EL (cell line): ENCODE measurements at places on chromosomes 3 and 15.
A peak's percentile ranks its signal among the peaks of the same experiment; 100 is the strongest.

DNA sequence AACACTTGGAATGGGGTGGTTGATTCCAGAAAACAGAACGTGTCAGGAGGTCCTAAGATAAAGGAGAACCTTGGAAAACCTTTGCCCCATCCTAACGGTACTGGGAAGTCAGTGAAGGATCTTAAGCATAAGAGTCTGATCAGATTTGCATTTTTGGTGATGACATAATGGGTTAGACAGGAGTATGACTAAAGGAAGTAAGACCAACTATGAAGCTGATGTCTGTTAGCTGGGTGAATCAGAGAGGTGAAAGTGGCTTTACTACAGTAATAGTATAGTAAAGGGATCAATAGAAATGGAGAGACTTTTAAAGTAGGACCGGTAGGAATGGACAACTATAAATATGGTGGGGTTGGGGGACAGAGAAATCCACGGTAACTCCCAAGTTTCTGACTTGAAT, 12.6 kb downstream of the GTF2A2 start:
- DNase-seq = peak; percentile 41

- DNase-seq = no peak
Measured at GRCh38 chr3:163722405-163722804, 1355.9 kb downstream of the SI start.

DNA sequence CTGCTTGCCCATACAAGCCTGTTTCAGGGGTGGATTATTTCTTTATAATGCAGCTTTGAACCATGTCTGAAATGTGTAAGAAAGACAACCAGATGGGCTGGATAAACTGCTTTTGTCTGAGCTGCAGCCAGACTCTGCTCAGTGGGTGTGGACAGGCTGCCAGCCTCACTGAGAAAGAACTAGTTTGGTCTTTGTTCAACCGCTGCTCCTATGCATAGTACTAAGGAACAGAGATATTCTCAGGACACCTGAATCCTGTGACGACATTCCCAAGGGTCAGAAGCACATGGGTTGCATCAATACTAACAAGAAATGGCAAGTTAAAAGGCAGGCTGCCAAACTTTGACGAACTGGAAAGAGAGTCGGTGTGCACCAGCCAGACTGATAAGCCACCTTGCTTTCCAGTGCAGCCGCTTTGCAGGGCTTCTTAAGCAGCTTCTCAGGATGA, 57.2 kb downstream of the PLD1 start:
- no peak for DNase-seq

- DNase-seq = no peak
Measured at GRCh38 chr3:109375975-109376374, 38.6 kb upstream of the DPPA4 start.

GRCh38 chr3:72542781-72543180, 305.5 kb downstream of the SHQ1 start:
- no peak for DNase-seq

DNA sequence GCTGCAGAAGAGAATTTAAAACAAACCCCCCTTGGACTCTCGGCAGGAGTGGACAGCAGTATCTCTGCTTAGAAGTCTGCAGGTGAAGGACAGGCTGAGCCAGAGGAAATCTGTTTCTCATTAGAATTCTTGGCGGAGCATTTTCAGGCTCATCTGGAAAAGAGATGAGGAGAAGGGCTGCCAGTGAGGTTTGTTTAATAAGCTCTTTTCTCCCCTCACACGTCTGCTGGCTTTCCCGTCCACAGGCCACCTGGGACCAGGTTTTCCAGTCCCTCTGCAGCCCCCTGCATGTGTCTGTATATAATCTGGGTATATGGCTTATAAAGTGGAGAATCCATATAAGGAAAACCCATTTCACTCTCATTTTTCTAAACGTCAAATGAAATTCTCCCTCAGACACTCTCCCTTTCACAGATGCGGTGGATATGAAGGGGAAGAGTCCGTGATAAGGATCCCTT, 155.4 kb upstream of the TPM1 start:
- DNase-seq = peak; percentile 33

DNA sequence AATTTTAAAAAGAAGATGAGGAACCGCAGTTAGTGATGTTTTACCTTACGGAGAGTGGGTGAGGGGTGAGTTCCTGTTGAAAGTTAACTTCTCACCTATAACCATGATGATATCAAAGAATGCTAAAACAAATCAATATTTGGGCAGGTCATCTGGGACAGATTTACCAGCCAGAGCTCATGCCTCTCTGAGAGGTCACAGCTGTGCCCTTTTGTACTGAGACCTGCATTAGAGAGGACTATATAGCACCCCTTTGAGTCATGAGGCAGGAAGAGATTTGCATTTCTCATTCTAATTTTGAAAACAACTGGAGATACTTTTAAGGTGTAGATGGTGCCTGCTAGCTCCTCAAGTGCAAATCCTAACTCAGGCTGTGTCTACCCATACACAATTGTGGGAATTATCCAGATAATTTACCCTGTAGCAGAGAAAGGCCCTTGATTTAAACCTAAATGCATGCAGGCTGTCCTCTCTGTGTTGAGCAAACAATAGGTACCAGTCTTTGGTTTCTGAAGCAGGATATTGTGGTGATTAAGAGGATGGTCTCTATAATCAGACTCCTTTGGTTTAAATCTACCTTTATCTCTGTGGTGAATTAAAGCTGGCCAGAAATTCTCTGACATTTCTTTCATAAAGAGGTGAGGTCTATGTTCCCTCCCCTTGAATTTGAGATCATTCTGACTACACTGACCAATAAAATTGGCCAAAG, 5.8 kb upstream of the TM4SF4 start:
- no peak for DNase-seq

DNA sequence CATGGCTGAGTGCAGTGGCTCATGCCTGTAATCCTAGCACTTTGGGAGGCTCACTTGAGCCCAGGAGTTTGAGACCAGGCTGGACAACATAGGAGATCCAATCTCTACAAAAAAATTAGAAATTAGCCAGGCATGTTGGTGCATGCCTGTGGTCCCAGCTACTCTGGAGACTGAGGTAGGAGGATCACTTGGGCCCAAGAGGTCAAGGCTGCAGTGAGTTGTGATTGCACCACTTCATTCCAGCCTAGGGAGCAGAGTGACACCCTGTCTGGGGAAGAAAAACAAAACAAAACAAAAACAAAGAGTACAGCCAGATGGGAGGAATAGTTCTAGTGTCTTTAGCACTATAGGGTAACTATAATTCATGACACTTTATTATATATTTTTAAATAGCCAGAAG, 26.2 kb upstream of the COMMD4 start:
- DNase-seq = no peak

- DNase-seq = no peak
Measured at GRCh38 chr3:158774965-158775364, 26.9 kb upstream of the MFSD1 start.

DNA sequence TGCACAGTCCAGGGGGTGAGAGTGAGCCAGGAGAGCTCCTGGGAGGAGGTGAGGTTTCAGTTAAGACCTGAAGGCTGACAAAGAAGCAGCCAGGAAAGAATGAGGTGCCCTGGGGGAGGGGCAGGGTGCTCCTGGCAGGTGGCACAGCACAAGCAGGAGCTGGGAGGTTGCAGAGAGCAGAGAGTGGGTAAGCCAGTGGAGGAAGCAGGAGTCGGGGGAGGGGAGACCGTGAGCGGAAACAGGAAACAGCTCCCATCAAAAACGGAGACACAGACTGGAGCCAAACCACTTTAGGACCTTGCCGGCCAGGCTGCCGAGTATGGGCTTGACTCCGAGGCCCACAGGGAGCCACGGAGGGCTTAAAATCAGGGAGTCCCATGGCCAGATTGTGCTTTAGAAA, 12.1 kb upstream of the FBLN2 start:
- no peak for DNase-seq

DNA sequence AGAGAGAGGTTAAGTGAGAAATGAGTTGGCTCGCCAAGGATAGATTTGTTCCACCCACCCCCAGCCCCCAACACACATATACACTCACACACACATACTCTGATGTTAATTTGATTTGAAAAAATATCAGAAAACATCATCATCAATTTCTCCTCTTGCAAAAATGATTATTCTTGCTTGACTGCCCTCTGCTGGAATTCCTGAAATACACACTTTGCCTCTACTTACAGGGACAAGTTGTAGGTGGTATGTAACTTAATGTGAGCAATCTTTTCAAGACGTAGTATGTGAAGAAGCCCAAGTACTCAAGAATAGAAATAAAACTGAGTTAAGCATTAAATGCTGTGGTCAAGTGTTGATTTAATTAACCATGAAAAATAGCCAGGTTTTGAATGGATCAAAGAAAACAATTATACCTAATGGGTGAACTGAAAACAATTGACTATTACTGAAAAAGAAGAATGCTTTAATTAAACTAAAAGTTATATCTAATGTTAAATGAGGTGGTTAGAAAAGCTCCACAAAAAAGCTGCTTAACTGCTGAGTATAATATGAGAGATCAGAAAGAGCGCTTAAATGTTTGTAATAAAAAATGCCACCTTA, 46.6 kb upstream of the MDFIC2 start:
- DNase-seq = peak; percentile 10

GRCh38 chr15:34335176-34336032, 2.2 kb downstream of the SLC12A6 start:
- no peak for DNase-seq

DNA sequence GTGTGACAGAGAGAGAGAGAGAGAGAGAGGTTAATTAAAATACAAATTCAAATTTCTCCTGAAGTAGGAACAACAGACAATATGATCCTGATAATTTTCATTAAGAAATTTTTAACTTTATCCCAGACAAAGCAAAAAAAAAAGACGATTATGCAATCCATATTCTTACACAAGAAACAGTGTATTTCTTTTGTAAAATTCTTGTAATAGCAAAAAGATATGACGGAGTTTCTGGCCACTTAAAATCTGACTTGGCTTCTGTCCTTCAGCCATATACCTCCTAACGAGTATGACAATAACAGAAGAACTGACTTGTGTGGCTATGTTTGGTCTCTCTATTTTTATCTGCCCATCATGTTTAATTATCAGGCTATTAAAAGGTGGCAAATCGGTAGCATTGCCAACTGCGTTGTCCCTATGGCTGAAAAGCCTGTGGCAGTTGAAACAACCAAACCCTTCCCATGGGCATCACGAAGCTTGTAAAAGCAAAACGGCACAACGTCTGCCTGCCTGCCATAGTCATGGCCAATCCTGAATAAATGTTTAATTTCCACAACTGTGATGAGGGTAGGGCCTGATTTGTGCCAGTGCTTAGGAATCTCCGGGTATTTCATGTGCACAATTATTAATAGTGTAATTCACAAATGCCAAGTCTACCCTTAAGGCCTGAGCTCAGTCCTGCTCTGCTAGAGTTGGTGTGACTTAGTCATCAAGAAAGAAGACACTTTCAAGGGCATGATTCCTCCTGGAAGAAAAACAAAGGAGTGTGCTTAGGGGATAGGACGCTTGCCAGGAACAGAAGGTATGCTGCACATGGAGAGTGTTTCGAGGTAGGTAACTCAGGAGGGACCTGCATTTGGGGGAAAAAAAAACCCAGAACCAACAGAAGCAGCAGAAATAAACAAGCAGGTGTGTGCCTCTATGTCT, 1090.2 kb downstream of the FHIT start:
- DNase-seq = no peak

GRCh38 chr3:178306432-178307115, 229.7 kb upstream of the KCNMB2 start:
- DNase-seq = no peak

- DNase-seq = no peak
Measured at GRCh38 chr3:194841515-194841841, 155.8 kb downstream of the FAM43A start.

GRCh38 chr3:30343067-30343831, 263.2 kb upstream of the TGFBR2 start:
- no peak for DNase-seq

DNA sequence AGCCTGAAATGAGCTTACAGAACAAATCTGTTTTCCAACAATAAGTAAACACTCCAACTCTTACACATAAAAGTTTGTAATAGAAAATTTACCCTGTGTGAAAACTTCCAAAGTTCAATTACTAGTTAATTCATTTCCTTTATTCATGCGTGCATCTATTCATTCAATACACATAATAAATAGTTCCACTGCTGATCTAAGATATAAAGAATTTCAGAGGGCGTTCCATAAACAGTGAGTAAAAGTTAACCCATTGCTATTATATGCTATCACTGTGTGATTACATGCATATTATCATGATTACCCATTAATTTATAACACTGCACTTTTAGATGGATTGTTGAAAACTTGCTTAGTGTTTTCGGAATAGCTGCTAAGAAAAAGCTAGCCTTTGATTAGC, 36.2 kb upstream of the CFAP20DC start:
- no peak for DNase-seq

DNA sequence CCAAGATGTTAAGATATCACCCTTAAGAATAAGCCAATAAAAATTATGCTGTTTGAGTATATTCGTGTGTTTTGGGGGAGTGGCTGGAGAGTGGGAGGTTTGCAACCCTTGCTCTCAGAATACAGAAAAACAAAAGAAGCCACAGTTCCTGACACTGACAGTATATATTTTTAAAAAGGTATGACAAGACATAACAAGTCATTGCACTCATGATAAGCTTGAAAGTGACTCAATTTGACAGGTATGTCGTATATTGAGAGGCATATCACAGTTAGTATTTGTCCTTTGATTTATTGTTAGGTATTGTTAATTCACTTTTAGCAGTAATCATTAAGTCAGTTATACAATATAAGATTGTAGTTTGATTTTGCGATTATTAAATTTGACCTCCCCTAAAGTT, 73.1 kb upstream of the TSC22D2 start:
- no peak for DNase-seq

DNA sequence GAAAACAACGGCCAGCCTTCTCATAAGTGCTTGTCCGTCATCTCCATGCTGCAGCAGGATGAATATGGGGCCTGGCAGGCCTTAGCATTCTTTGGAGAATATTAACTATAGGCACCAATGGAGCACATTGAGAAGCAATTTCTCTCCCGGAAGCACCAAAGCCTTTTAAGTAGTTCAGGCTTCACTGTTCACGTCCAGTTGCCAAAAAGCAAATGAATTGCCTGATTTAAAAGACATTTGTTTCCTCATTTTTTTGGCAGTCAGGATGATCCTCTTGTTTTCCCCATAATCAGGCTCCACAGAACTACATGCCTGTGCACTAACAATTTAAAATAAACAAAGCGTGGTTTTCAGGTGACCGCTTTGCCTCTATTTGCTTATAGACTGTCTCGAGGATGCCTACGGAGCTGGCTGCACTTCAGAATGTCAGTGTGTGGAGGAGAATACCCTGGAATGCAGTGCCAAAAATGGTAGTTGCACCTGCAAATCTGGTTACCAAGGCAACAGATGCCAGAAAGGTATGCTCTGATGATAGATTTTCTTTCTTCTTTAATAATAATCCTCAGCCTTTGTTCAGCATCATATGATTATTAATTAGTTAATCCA, 725.2 kb upstream of the GOLIM4 start:
- no peak for DNase-seq

DNA sequence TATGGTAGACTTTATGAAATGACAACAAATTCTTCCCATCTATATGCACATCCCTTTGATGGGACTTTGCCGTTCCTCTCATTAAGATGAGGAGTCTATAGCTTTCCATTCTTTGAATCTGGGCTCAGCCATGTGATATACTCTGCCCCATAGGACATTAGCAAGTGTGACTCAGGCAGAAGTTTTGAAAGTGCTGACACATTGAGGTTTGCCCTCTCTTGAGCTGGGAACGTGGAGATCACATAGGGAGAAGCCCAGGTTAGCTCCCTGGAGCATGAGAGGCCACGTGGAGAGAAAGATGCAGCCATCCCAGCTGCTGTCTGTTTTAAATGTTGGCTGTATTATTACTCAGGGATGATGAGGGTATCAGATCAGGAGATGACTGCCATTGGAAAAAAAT, 67.7 kb upstream of the OXTR start:
- peak; percentile 89 for DNase-seq
